ENCODE measurements at places on chromosomes 16 and 17.

DNA sequence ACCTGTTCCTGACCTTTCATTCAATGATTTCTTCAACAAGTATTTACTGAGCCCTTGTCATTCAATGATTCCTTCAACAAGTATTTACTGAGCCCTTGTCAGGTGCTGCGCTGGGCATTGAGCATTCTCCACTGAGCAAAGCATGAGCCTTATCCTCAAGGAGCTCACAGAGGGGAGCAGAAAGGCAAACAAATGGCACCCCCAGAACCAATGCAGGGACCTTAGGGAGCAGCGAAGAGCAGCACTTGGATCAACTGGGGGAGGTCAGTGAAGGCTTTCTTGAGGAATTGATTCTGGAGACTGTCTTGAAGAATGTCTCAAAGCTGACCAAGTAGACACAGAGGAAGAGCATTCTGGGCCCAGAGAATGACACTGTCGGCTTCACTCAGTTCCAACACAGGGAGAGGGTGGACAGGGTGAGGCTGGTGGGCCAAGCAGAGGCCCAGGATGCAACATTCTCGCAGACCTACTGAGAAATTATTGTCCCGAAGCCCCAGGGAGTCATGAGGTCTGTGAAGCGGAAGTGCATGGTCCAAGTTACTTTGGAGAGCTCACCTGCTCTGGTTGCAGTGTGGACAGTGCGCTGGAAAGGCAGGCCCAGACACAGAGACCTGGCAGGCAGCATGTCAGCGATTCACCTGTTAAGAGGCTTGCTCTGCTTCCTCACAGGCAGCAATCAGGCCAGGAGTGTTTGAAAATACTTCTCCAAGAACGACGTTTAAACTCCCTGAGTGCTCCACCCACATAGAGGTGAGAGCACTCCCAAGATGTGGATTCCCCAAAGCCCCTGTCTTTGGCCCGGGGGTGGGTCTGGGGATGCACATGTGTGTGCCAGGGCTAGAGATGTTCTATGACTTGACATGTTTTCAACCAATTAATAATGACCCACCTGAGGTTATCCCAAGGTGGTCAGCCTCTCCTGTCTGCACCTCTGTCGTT is 3.2 kb upstream of the MPO start:
- no peak for DNase-seq

GRCh38 chr17:2122641-2123302 is 67.9 kb downstream of the HIC1 start:
- DNase-seq, result no peak

GRCh38 chr17:1870592-1870991 is 40.8 kb downstream of the RPA1 start:
- no peak for DNase-seq

GRCh38 chr16:56355221-56355620 is 70.1 kb downstream of the AMFR start:
- DNase-seq, result no peak

- DNase-seq, result no peak
Observed at GRCh38 chr16:15960124-15960971, 10.9 kb downstream of the ABCC1 start.

- DNase-seq, result no peak
Observed at GRCh38 chr17:76056882-76057281, 15.4 kb downstream of the SRP68 start.

- no peak for DNase-seq
Observed at GRCh38 chr16:56347670-56348069, 77.7 kb downstream of the AMFR start.

DNA sequence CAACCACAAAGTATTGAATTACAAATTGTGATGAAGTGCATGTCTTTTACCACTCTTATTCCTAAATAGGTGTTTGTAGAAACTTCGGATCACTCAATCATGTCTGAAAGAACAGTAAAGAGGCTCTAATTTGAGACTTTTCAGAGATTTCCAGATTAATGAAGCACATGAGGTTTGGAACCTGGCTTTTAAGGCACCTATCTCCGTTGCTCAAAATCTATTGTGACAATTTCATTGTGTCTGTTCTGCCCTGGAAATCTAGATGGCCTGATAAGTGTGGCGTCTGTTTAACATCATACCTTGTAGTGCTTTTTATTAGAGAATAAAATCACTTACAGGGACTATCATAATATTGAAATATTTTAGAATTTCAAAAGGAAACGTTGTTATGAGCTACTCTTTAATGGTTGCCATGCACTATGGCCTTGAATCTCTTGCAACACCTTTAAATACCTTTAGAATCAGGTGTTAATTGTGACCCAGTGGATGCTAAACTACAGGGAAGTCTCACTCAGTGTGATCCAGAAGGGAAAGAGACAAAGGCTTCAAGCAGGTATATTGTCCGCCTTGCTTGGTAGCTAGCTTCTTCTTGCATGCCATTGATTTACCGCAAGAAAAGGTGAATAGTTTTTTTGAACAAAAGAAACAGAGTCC is 210.3 kb downstream of the CNTNAP4 start:
- DNase-seq, result no peak

- DNase-seq, result no peak
Observed at GRCh38 chr17:55990332-55991006, 162.8 kb upstream of the ANKFN1 start.

All from stimulated activated CD4-positive, alpha-beta T cell treated with anti-CD3 and anti-CD28 coated beads, Interleukin-4, amount 100 ng/mL, for 4 hours (primary cell).